ENCODE measurements at places on chromosomes 7 and 10. TPM values are rescaled to one million over a fixed set of nuclear protein-coding genes. Genes with fewer than 3 reads are reported as not detected.

Gene PCLO
- total RNA-seq, result 0.36 TPM

Gene ANKIB1
- 118 TPM for total RNA-seq

Gene C7orf57
- 0.09 TPM for total RNA-seq

Gene GIMAP7
- total RNA-seq, result not detected

Gene AKR1C2
- 376 TPM for total RNA-seq

Gene PHTF2
- 47.5 TPM for total RNA-seq

Gene ACTL6B
- not detected for total RNA-seq

Gene CDK1
- total RNA-seq, result 82.9 TPM

Gene GIMAP4
- total RNA-seq, result 1.3 TPM

Gene SPDYE2B
- 0.16 TPM for total RNA-seq

Gene GPNMB
- 479 TPM for total RNA-seq

Gene ASZ1
- not detected for total RNA-seq

Gene PHYHIPL
- not detected for total RNA-seq

Gene FEZF1
- not detected for total RNA-seq

Gene RPP38
- total RNA-seq, result 11.4 TPM

Gene TMEM229A
- total RNA-seq, result 3.8 TPM

Gene TWIST1
- total RNA-seq, result 33.2 TPM

Gene NEUROD6
- not detected for total RNA-seq

Gene CYP2C19
- not detected for total RNA-seq

Gene MALSU1
- 53.1 TPM for total RNA-seq

Gene CCDC6
- 44.1 TPM for total RNA-seq

Gene CCL26
- 1.2 TPM for total RNA-seq

Gene MMRN2
- 5.1 TPM for total RNA-seq

Gene OPALIN
- not detected for total RNA-seq

Gene ADAMTS14
- 2.0 TPM for total RNA-seq

All from fibroblast of the aortic adventitia (primary cell).